Left ventricle myocardium superior (tissue), 1 donor: ENCODE measurements at places on chromosomes 5 and 9. TPM values are rescaled to one million over a fixed set of nuclear protein-coding genes. Genes with fewer than 3 reads are reported as not detected.
A peak's percentile ranks its signal among the peaks of the same experiment; 100 is the strongest.

GRCh38 chr9:69452110-69452782 is 127.2 kb downstream of the ENTREP1 start:
- DNase-seq = no peak

DNA sequence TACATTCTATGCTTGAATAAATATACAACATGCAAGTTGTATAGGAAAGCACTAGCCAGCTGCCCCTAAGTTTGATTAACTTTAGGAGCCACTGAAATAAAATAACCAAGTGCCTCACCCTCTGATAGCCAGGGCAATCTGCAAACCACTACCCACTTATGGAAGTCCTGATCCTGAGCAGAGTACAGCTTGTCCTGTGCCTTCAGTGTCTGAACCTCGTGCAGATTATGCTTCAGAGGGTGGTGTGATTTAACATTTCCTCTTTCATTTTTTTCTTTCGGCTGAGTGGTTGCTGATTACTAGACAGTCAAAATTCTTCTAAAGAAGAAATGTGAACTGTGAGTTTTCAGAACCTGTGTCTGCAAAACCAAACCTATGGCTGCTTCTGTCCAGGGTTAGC is 327.7 kb downstream of the PIK3R1 start:
- no peak for DNase-seq

GRCh38 chr9:131762356-131762932 is 22.6 kb upstream of the RAPGEF1 start:
- DNase-seq = peak; percentile 85

DNA sequence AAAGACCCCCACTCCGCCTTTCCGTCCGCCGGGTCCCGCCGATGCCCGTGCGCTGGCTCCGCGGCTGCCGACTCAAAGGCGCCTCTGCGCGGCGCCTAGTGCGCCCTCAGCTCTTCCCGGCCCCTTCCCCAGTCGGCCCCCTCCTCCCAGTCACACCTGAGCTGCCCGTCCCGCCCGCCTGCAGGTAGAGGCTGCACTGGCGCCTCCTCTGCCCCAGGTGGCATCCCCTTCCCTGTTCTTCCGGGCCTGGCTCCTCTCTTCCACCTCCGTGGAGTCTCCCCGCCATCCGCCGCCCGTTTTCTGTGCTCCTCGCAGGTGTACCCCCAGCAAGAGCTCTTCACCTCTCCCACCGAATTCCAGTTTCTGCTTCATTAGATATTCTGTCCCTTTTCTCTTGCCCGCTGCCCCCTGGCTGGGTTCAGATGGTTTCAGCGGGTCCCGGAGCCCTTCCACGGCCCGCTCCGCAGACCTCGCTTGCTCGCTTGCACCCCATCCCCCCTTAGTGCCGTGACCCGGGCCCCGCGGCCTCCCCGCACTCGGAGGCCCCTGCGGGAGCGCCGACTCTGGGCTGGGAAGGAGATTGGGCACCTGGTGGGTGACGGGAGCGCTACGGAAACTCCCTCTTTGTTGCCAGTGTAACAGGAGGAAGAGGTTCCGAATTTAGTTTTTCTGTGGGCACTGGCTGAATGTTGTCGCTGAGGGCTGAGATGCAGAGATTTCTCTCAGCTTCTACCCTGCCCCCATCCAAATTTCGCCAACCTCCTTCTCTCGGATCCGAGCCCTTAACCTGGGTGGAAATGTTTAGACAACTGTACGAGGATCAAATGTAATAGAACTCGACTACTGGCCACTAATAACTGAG is 809 bp downstream of the SLC44A1 start:
- peak; percentile 59 for DNase-seq

DNA sequence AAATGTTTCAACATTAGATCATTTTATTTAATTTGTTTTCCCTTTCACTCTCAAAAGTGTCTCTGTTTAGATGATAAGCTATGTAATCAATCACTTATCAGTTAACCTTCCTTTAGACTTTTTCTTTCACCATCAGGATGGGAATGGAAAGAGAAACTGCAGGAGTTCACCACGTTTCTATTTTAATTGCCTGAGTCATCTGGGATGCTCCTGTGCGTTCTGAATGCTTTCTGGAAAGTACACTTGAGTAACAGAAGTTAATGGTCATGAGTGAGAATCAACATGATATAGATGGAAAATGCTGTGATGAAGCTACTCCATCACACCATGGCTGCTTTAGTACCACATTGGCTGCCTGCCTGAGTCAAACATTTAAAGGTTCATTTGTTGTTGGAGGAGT is 783.3 kb upstream of the CDH9 start:
- no peak for DNase-seq

DNA sequence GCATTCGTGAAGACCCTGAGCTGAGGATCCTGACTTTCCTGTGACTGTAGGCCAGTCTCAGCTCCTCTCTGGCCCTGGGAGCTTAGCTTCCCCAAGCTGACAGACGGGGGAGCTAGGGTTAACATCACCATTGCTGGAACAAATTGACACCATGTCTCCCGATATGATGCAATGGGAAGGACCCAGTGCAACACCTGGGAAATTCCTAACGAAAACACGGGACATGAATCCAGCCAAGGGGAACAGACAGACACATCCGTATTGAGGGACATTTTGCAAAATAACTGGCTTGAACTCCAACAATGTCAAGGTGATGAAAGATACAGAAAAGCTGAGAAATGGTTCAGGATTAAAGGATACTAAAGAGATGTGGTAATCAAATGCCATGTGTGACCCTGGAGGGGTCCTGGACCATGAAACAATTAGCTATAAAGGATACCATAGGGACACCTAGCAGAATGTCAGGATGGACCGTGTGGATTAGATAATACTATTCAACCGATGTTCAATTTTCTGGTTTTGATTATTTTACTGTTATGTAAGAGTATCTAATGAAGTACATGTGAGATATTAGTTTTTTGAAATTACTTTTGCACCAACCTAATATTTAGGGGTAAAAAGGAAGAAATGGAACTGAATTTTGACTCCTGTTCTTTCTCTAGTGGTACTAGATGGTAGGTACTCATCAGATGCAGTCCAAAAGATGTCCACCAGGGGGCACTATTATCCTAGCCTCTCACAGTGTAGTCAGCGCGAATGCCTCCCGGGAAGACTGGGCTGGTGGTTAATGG is 52.7 kb downstream of the NDST1 start:
- DNase-seq = peak; percentile 61

DNA sequence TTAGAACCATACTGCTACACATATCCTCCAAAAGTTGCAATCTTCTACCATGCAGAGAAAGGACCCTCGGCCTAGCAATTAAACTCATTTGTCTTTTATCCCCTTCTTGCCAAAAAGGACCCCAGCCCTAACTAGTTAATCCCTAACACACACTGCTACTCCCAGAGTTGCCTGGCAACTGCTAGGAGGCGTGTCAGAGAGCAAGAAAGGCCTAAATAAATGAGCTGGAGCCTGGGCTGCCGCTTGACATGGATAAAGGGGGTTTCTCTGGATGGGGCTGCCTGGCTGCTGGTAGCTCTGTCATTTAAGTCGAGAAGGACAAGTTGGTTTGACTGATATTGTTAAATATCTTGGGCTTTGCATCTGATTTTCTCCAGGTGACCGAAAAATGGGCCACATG is 194.8 kb downstream of the CRB2 start:
- no peak for DNase-seq

- DNase-seq = no peak
Observed at GRCh38 chr9:37947977-37948376, 44.0 kb upstream of the SLC25A51 start.

GRCh38 chr5:167294882-167295680 is 996.4 kb upstream of the WWC1 start:
- DNase-seq = no peak

Gene NHP2
- total RNA-seq = 74.5 TPM
